ENCODE measurements at places on chromosomes 6 and 20.

DNA sequence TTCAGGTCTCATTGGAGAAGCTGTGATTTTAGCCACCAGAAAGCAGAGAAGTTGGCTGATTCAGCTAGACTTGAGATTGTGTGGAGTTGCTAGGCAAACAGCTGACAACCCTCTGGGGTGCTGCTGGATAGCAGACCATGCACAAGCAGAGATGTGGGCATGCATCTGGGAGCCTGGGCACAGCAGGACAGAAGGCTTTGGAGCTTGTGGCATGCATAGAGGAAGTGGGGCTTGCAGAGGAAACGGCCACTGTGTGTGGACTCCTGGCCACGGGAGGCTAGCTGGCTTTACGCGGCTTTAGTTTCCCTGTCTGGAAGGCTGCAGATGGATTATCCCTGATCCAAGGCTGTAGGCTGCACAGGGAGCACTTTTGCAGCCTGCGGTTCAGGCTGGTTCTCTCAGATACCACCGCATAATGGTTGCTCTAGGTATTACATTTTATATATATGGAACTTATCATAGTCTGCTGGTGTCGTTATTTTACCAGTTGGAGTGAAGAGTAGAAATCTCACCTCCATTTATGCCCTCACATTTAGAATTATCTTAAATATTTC lies 10.4 kb downstream of the ZNF831 start:
- no peak for DNase-seq

GRCh38 chr6:52635049-52635577 lies 35.8 kb upstream of the TMEM14A start:
- DNase-seq: no peak

DNA sequence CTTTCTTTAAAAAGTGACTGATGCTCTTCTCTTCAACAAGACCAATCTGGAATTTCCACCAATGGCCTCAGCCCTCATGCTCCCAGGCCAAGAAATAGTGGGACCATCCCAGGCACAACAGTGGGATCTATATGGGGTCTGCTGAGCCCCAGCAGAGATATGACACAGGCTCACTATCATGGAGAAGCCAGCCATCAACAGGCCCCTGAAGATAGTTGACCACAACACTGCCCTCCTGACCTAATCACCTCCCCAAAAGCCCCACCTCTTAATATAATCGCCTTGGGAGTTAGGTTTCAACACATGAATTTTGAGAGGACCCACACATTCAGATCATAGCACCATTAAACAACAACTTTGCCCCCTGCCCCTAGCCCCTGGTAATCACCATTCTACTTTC lies 16.8 kb upstream of the MCM3 start:
- no peak for DNase-seq

GRCh38 chr20:51700809-51701285 lies 67.3 kb downstream of the ATP9A start:
- peak; percentile 69 for DNase-seq

GRCh38 chr20:1330075-1330830 lies 1.3 kb upstream of the SDCBP2 start:
- DNase-seq: no peak

DNA sequence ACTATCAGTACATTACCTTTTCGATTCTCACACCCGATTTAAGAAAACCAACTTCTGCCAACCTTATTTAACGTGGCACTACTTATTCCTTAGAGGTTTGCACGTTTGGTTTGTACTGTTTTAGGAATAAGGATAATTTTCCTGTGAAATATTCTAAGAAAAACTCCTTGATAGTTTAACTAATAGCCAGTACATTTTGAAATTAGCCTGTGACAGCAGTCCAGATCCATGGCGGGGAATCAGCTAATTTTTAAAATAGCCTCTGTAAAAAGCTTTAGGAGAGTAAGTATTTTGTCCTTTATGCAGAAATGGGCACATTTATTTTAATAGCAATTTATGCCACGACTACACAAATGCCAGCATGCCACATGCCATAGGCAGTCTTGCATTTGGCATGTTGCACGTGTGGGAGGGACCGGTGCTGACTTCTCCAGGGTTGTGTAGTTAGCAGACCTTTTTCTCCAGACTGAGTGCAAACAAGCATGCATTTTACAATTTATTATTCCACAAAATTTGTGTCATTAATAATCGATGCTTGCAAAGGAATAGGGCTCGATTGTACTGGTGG lies 6.2 kb downstream of the FOXC1 start:
- no peak for DNase-seq

DNA sequence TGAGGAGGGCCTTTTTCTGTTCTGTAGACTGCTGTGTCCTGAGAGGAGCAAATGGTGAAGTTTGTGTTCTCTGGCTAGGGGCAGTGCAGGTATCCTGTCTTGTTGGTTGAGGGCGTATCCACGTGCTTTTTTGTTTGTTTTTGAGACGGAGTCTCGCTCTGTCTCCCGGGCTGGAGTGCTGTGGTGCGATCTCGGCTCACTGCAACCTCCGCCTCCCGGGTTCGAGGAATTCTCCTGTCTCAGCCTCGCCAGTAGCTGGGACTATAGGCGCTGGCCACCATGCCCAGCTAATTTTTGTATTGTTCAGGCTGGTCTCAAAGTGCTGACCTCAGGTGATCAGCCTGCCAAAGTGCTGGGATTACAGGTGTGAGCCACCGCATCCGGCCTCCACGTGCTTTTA lies 10.8 kb upstream of the PXDC1 start:
- DNase-seq: no peak

DNA sequence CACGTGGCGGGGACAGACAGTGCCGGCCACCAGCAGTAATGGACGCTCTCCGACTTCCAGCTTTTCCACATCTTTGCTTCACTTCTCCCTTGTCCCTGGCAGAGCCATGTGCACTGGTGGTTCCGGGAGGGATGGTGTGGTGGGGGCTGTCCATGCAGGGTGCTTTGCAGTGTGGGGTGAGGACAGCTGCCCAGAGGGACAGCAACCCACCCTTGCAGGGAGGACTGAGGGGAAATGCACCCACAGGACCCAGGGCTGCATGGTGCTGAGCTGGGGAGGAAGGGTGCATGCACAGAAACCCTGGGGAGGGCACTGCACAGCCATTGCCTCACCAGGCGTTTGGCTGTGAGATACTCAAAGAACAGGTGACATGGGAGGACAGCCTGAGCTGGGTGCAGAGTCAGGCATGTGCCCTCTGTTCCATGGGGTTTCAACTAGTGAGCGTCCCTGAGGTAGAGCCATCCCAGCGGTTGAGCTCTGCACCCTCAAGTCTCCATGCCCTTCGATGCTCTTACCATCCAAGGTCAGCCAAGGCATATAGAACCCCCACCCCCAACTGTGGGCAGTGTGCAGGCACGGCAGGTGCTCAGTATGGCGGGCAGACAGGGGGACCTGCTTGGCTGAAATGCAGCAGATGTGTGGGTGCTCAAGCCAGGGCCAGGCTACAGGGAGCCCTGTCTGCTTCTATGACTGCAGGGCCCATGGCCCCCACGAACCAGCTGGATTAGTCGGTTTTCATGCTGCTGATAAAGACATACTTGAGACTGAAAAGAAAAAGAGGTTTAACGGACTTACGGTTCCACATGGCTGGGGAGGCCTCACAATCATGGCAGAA lies 239.7 kb downstream of the TTLL2 start:
- no peak for DNase-seq

DNA sequence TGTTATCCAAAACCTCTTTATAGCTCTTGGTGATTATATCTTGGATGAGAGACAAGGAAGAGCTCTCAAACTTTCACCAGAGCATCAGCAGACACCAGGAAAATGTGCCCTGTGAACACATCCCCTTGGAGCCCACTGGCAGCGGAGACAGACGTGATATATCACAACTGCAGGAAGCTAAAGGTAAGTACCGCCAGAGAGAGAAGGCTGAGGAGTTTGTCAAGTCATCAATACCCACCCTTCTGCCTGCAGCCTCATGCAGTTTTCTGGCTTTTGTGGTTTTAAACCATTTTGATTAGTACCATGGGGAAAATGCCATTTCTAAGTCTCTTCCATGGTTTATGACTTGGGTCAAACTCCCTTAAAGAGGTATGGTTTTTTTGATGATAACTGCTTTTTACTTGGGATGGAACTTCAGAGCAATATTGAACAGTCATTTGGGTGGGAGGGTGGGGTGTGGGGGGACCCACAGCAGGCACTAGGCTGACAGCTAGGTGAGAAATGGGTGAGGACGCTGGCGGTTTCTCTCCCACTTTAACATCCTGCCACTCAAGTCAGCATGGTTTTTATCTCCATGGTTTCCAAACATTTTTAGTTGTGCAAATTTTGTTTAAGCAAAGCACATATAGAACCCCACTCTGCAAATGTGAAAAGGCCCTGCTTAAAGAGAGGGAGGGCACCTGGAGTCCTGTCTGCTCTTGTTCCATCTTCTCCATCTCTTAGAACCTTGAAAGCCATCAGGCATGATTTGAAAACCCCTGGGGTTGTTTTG lies 108.4 kb downstream of the SCML4 start:
- no peak for DNase-seq

GRCh38 chr6:110358553-110359160 lies 508 bp upstream of the METTL24 start:
- no peak for DNase-seq

DNA sequence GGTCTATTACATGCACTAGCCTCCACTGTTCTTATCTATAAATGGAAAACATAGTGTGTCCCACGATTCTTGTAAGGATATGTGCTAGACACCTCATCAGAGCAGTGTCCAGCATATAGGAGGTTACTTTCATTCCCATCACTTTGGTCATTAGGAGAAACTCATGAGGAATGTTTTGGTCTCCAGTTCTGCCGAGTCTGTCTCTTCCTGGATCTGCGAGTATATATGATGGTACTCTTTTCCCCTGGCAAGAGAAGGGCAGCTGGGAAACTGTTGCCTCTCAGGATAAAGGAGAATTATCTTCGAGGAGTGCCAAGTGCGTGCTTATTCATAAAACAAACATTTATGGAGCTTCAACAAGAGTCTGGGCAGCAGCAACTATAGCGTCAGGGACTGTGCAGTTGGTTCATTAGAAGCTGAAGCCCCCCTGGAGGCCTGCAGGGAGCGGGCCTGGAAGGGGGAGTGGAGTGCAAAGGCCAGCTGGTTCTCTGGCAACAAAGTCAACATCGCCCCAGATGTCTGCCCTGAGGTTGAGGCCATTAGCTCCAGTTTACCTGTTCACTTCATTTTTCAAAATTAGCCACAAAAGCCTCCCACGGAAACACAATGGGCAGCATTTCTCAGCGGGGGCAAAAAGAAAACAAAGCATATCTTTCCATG lies 811.9 kb downstream of the MAFB start:
- no peak for DNase-seq

DNA sequence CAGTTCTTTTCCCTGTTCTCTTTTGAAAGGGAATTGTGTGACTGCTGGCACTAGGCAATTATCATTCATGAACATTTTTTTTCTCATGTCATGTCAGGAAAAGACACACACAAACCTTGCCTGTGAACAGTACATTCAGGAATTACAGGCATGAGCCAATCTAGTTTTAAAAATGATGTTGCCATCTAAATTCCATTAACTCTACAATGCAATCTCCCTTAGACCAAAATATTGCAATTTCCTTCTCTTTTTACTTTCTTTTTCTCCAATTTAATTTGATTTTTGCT lies 127.5 kb upstream of the STMND1 start:
- DNase-seq: no peak

- no peak for DNase-seq
Observed at GRCh38 chr6:144939921-144940320, 654.8 kb downstream of the UTRN start.

DNA sequence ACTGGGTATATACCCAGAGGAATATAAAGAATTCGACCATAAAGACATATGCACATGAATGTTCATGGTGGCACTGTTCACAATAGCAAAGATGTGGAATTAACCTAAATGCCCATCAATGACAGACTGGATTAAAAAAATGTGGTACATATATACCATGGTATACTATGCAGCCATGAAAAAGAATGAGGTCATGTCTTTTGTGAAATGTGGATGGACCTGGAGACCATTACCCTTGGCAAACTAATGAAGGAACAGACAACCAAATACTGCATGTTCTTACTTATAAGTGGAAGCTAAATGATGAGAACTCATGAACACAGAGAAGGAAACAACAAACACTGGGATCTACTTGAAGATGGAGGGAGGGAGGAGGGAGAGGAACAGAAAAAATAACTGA lies 186.7 kb upstream of the SSTR4 start:
- DNase-seq: no peak

DNA sequence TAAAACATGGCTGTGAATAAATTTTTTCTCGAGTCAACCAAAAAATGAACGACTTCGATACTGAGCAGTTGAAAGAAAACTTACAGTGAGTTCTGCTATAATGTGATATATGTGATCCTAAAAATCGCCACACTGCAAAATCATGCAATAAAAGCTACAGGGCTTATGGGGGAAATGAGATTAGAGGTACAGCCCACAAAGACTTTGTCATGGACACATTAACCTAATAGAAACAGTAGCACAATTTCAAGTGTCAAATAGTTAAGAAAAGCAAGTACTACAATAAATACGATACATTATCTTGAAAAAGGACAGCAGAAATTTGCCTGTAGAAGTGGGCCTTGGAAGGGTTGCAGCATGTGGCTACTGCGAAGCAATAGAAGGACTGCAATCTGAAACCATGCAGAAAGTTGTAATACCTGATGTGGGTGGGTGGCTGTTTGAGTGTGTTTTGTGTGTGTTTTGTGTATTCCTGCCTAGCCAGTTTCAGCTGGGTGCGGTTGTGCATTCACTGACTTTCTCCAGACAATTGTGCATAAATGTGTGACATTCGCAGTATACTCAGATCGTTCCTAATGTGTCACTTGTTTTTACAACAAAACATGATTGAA lies 79.1 kb downstream of the RPP40 start:
- DNase-seq: no peak

GRCh38 chr6:154111025-154111424 lies 72.0 kb downstream of the OPRM1 start:
- no peak for DNase-seq

DNA sequence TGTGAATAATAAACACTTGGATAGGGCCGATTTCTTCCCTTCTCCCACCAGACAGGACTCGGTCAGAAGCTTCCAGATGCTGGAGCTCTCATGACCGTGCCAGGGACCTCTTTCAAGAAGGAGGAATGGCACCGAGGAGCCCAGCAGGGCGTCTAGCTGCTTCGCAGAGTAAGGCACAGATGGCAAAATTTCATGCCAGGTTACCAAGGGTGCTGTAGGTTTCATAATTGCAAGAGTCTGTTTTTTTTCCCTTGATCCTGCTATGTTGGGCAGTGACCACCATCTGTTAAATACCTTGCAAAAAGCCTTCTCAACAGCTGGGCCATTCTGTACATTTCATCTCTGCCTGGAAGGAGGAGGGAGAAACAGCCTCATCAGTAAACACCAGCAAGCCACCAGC lies 111.8 kb downstream of the EDN3 start:
- peak; percentile 19 for DNase-seq

DNA sequence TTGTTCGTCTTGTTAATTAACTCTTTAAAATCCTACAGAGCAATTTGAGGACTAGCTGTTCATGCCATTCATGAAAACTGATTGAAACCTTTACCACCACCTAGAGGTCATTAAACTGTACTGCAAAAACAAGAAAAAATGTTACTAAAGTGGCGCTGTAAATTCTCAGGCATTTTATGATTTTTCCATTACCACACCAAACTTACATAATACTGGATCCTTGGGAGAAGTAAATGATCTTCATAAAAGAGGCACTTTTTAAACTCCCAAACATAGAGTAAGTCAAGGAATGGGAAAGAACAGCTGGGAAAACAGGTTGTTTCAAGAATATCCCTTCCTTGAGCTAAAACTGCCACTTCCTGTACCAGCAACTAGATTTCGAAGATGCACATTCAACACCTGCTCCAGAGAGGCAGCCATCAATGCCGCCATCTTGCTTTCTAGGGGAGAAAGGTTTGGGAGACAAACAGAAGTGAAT lies 54.3 kb downstream of the MYLIP start:
- DNase-seq: peak; percentile 43
